Esophagus muscularis mucosa (tissue), 4 donors: ENCODE measurements at places on chromosomes 13 and 19.

- DNase-seq: no peak
- peaks cover 42% of the 10 kb centered on the region for H3K4me1 ChIP-seq
- no peak overlapping the region for H3K4me3 ChIP-seq
- H3K27me3 ChIP-seq: no peaks in the 10 kb centered on the region
- H3K27ac ChIP-seq: no peak overlapping the region
Observed at GRCh38 chr19:49854378-49855263, 3.7 kb downstream of the PTOV1 start.

DNA sequence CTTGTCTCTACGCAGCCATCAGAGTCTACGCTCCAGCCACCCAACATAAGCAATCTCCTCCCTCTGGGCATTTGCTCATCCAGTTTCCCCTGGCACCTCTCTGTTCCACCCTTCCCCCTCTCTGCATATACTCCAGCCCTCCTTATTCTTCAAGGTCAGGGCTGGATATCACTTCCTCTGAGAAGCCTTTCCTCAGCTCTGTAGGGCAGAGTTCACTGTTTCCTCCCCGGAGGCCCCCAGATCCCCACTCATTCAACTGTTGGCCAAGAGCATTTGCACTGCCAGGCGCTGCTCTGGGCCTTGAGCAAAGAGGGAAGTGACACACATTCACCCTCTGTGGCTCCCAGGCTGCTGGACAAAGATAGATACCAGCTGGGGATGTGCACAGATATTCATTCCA is 3.3 kb downstream of the FCGRT start:
- no peak overlapping the region for H3K27ac ChIP-seq
- no peak for DNase-seq
- H3K36me3 ChIP-seq: peaks cover 4% of the 10 kb centered on the region
- peaks cover 48% of the 10 kb centered on the region for H3K4me1 ChIP-seq
- H3K27me3 ChIP-seq: no peaks in the 10 kb centered on the region

DNA sequence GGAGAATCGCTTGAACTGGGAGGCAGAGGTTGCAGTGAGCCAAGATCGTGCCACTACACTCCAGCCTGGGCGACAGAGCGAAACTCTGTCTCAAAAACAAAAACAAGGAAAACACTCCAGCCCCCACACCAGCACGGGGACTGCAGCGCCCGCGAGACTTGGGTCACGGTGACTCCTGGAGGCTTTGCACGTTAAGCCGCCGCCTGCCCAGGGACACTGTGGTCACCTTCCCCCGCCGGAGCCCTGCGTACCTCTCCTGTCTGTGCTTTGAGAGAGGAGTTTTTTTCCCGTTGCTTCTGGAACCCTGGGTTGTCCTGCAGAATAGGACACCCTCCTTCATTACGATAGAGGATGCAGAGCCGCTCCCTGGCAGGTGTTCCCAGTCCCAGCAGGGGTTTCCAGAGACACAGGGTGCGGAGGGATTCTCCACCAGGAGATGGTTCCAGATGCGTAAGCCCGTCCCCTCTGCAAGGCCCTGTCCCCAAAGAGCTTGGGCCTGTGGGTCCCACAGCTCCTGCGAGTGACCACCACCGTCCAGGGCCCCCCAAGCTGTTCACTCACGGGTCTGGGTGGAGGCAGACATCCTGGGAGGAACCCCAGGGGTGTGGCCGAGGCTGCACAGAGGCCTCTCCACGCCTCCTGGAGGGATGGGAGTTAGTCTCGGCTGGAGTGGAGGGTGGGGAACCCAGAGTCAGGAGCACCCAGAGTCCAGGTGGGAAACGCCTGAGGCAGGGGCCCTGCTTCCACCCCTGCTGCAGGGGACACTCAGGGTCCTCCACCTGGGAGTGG is 42.8 kb upstream of the NDUFS7 start:
- H3K27me3 ChIP-seq: peaks cover 19% of the 10 kb centered on the region
- H3K4me1 ChIP-seq: no peaks in the 10 kb centered on the region
- no peak overlapping the region for H3K4me3 ChIP-seq
- H3K27ac ChIP-seq: no peak overlapping the region

DNA sequence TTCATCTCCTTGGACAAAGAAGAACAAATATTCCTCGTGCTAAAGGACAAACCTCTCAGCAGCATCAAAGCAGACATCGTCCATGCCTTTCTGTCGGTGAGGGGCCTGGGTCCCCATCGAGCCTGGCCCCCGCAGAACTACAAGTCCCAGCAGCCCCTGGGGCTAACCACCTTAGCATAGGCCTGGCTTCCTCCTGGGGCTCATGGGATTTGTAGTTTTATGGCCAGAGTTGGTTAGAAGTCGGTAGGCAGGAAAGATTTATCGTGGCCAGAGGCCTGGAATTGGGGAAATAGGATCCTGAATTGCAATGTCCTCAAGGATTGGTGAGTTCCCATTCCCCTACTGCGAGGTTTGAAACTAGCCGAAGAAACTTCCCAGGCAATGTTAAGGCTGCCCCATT is 19.6 kb downstream of the TMEM150B start:
- H3K4me1 ChIP-seq: peaks cover 10% of the 10 kb centered on the region
- peaks cover 62% of the 10 kb centered on the region for H3K36me3 ChIP-seq
- no peaks in the 10 kb centered on the region for H3K27me3 ChIP-seq
- no peak overlapping the region for H3K27ac ChIP-seq

DNA sequence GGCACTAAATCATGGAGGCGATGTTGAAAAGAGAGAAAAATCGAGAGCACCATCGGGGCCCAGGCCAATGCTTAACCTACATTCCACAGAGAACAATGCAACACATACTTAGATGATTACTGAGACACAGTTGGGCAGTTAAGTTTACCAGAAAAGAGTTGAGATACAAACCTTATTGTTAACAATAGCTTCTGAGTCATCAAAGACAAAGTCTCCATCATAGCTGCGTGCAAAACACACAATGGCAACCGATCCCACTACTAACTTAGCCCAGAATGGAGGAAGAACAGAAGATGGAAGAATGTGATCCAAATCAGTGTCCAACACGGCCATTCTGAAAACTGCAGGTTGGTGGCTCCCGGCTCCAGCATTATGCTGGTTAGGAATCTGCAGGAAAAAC is 6.2 kb downstream of the TMTC4 start:
- peaks cover 15% of the 10 kb centered on the region for H3K36me3 ChIP-seq
- no peaks in the 10 kb centered on the region for H3K27me3 ChIP-seq
- no peak overlapping the region for H3K4me3 ChIP-seq
- no peak overlapping the region for H3K27ac ChIP-seq
